ENCODE measurements at places on chromosomes 16 and 17. TPM values are rescaled to one million over a fixed set of nuclear protein-coding genes. Genes with fewer than 3 reads are reported as not detected.

SCNN1B gene
- total RNA-seq, result 4.3 TPM

PFN1 gene
- total RNA-seq, result 455 TPM

ABCA5 gene
- 14.6 TPM for total RNA-seq

SGCA gene
- not detected for total RNA-seq

DNA sequence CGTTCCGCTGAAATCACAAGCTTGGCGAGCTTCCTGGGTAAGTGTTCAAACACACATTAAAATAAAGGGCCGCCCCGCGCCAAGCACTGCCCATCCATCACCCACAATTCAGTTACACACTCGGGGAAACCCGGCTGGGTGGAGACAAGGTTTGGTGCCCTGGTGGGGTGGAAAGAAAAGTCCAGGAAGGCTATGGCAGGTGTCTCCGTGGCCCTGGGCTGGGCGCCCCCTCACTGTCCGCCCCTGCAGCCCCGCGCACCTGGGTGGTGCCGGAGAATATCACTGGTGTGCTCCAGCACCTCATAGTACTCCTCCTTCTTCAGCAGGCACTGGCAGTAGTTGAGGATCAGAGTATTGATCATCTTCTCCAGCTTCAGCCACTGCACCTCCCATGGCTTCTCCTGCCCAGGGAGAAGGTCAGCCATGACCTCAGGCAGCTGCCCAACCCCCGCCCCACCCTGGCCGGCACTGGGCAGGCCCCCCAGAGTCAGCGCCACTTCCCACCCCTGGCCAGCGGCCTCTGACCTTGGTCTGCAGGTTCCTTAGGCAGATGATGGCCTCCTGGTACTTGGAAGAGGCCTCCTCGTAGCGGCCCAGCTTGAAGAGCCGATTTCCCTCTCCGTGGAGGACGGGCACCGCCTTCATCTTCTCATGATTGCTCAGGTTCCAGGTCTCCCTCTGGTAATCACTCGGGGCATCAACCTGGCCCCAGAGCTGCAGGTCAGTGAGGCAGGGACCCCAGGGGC is 8.4 kb downstream of the AIPL1 start:
- no peak for DNase-seq

DNA sequence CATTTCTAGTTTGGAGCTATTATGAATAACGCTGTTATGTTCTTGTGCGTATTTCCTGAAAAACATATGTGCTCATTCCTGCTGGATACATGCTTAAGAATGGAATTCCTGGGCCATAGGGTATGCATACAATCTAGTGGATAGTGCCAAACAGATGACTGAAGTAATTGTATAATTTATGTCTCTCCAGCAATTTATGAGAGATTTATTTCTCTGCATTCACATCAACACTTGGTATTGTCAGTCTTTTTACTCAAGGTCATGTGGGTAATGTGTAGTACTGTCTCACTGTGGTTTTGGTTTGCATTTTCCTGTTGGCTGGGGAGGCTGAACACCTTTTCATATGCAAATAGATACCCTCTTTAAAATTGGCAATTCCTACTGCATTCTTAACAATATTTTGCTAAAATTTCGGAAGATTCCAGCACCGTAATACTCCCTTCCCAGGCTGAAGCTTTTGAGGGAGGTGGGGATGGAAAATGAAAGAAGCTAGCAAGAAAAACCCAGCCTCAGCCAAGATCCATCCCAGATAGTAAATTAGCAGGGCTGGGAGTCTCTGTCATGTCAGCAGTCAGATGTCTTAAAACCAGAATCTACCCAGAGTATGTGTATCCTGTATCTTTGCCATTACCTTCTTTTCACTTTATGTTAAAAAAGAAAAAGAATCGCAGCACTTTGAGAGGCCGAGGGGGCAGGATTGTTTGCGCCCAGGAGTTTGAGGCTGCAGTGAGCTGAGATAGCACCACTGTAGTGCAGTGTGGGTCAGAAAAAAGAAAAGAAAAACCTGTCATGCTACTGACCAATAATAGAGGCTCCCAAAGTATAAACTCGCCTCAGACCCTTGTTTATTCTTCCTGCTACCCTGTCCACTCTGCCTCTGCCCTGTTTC is 204.9 kb downstream of the LGALS9B start:
- DNase-seq, result no peak

- DNase-seq, result no peak
Observed at GRCh38 chr16:79194291-79194690, 406.2 kb downstream of the MAF start.

GRCh38 chr17:81470270-81470943 is 42.2 kb downstream of the ACTG1 start:
- no peak for DNase-seq

DNA sequence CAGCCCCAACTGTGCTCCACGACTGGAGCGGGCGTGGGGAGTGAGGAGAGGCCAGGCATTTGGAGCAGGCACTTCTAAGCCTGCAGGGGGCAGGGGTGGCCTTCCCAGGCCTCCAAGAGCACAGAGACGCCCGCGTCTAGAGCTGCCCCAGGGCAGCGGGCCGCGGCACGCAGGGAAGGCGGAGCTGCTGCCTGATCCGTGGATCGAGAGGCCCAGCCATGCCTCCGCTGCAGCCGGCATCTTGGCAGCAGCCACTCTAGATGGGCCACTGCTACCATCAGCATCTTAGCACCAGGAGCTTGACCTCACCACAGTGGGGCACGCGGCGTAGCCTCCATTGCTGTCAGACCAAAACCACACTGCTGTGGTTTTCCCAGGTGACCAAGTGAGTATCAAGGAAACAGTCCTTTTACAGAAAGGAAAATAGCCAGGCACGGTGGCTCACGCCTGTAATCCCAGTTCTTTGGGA is 20.4 kb upstream of the WDR45B start:
- DNase-seq, result no peak

- DNase-seq, result peak; percentile 7
Observed at GRCh38 chr16:27112093-27112811, 45.5 kb downstream of the C16orf82 start.

GRCh38 chr16:72189865-72190371 is 18.0 kb upstream of the PMFBP1 start:
- DNase-seq, result no peak

GRCh38 chr17:33982909-33983308 is 272.2 kb upstream of the CCL2 start:
- DNase-seq, result no peak

GRCh38 chr17:19868079-19868395 is 301 bp upstream of the ULK2 start:
- no peak for DNase-seq

- no peak for DNase-seq
Observed at GRCh38 chr16:19236561-19237209, 48.8 kb upstream of the CLEC19A start.

GRCh38 chr16:30903596-30903995 is 7.2 kb downstream of the CTF1 start:
- no peak for DNase-seq

GRCh38 chr16:28110074-28110473 is 46.6 kb upstream of the GSG1L start:
- DNase-seq, result no peak

GRCh38 chr16:8863594-8864424 is 5.0 kb downstream of the CARHSP1 start:
- DNase-seq, result no peak

- no peak for DNase-seq
Observed at GRCh38 chr17:82304826-82305726, 12.3 kb downstream of the CD7 start.

GRCh38 chr16:54059319-54059718 is 227.3 kb downstream of the IRX3 start:
- no peak for DNase-seq

Measured in type B pancreatic cell (in vitro differentiated cells).